ENCODE measurements at places on chromosomes 12 and 14.

GRCh38 chr12:47843226-47843980, 23.7 kb upstream of the HDAC7 start:
- no peak for DNase-seq

DNA sequence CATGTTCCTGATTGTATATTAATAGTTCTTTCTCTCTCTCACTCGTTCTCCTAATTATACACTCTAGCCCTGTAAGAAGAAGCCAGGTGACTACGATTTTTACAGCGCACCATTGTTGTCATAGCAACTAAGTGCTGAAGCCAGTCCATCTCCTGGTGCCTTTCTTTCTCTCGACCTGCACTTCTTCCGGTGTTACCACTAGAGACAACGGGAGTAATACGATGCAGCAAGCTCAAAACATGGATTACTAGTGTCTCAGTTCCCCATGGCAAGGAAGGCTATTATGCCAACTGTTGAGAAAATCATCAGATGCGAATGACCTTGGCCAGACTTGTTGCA, 40.8 kb upstream of the DCD start:
- no peak for DNase-seq

DNA sequence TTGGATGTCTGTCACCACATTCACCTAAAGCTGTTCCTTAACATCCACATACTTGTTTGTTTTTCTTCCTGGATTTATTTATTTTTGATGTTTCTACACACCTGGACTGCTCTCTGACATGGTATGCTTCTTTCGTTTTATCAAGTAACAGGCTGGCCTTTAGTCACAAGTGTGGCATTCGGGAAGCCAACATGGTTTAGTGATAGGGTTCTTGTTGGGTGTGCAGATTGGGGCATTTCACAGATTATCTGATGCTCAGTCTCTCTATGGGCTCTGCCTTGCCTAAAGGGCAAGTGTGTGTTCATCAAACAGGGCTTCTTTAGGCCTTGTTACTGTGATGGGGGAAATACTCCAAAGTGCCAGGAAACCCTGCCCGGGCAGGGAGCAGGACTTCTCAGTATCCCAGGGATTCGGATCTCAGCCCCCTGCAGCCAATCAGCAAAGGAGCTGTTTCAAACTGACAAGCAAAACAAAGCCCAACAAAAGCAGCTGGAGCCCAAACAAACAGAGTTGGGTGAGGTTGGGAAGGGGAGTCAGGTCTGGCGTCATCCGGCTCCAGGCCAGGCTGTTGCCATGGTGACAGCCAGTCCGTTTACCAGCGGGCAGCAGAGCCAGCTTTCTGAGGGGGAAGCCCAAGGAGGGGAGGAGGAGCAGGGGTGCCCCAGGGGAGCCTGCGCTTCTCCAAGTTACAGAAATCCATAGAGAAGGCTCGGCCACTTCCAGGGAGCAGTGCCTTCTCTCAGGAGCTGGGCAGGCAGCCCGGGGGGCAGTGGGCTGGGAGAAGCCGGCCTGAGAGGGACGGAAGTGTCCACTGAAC, 31.9 kb downstream of the FOS start:
- DNase-seq: peak; percentile 85

GRCh38 chr14:21993837-21994236, 320.2 kb upstream of the OR4E1 start:
- no peak for DNase-seq

- no peak for DNase-seq
Observed at GRCh38 chr14:95675486-95675885, 10.7 kb upstream of the TCL1B start.

DNA sequence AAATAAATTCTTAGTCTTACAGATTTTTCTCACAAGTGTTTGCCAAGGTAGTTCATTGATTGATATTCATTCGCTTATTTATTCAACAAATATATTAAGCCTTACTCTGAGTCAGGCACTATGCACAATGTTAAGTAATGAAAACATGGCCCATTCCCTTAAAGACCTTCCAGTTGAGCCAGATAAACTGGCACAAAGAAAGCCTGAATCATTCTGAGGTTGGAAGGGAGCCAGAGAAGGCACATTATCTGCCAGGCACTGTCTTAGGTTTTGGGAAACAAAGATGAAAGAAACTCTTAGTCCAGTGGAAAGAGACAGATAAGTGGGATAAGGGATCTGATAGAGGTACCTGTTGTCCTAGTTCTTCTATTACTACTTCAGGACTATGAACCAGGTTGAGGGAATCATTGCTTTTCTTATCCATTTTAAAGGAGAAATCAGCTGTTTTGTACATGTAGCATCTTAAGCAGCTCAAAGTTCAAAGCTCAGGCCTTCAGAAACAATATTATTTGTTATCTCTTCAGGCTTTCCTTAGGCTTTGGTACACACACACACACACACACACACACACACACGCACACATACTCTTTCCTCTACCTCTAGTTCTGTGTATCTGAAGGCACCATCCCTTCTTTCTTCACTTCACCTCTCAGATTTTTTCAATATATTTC, 27.0 kb downstream of the PDE6H start:
- DNase-seq: no peak

- no peak for DNase-seq
Observed at GRCh38 chr12:116610971-116611541, 51.9 kb downstream of the MAP1LC3B2 start.

- DNase-seq: no peak
Observed at GRCh38 chr12:113935459-113935858, 30.7 kb downstream of the RBM19 start.

GRCh38 chr12:122790393-122791075, 16.2 kb downstream of the CCDC62 start:
- peak; percentile 2 for DNase-seq

Measured in lower lobe of right lung (tissue), 2 donors.